ENCODE measurements at places on chromosomes 3 and 15. TPM values are rescaled to one million over a fixed set of nuclear protein-coding genes. Genes with fewer than 3 reads are reported as not detected.
A peak's percentile ranks its signal among the peaks of the same experiment; 100 is the strongest.

SMC4 gene
- 263 TPM for total RNA-seq

RBM6 gene
- 166 TPM for total RNA-seq

FOXL2 gene
- total RNA-seq, result not detected

C3orf80 gene
- 0.40 TPM for total RNA-seq

MORC1 gene
- total RNA-seq, result not detected

ZDHHC19 gene
- total RNA-seq, result not detected

RETNLB gene
- 3.3 TPM for total RNA-seq

NMNAT3 gene
- 1.5 TPM for total RNA-seq

AMT gene
- 58.3 TPM for total RNA-seq

ERC2 gene
- not detected for total RNA-seq

ADAMTS7 gene
- 1.1 TPM for total RNA-seq

VWA5B2 gene
- 5.0 TPM for total RNA-seq

NR2F2 gene
- 21.0 TPM for total RNA-seq

DNAJC19 gene
- total RNA-seq, result 21.7 TPM

DNA sequence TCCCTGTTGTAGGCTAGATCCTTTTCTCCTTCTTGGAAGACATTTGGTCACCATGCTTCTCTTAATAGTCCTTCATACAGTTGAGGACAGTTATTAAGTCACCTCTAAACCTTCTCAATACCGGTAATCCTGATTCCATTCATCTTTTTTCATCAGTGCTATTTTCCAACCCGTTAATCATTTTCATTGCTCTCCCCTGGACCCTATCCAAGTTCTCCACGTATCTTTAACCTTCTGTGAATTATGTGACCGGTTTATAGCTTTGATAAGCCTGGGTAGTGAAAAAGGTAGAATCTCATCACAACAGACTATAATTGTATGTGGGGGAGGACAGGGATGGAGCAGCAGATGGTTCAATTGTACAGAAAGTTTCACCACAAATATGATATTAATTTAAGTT lies 168.5 kb downstream of the MECOM start:
- no peak for DNase-seq

- DNase-seq, result no peak
Measured at GRCh38 chr3:38038447-38038911, 529 bp upstream of the DLEC1 start.

- no peak for DNase-seq
Measured at GRCh38 chr3:1087066-1087560, 5.7 kb upstream of the CNTN6 start.

GRCh38 chr3:42169579-42170120 lies 78.5 kb downstream of the TRAK1 start:
- no peak for DNase-seq

GRCh38 chr15:33209575-33210481 lies 15.3 kb upstream of the FMN1 start:
- no peak for DNase-seq

GRCh38 chr15:33016405-33017024 lies 178.0 kb downstream of the FMN1 start:
- no peak for DNase-seq

GRCh38 chr3:171574556-171575240 lies 114.5 kb upstream of the TNIK start:
- DNase-seq, result no peak

DNA sequence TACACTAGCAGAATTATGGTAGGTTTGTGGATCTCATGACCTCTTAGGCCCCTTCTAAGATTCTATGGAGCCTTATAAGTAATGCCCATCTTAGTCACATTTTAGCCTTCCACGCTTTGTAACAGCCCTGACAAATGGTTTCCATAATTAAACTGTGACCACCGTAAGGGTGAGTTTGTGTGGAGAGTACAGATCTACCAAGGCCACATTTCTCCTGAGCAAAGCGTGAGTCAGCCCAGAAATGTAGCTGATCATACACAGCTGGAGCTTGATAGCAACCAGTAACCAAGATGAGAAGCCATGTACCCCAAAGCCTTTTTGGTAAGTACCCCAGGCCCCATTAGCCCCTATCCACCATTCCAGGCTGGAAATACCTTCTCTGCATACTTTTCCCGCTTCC lies 31.7 kb downstream of the CHAC1 start:
- DNase-seq, result no peak

DNA sequence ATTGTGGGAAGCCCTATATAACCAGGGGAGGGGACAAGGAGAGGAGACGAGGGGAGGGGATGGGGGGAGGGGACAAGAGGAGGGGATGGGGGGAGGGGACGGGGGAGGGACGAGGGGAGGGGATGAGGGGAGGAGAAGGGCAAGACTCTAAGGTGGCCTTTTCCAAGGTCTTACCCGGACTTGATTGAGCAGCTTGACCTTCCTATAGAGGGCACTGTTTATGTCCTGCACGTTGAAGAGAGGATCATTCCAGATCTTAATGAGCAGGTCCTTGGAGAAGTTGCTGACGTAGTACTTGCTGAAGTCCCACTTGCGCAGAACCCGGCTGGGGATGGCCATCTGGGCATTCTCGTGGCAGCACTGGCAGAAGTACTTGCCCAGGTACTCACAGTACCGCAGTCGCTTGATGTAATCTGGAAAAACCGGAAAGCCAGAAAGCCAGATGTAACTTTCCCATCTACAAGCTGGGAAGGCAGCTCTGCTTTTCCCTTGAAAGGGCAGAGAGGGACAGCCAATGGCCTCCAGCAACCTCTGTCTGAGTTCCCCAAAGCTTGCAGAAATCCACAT lies 55.7 kb downstream of the RUBCN start:
- DNase-seq, result no peak

- peak; percentile 75 for DNase-seq
Measured at GRCh38 chr3:50189274-50189673, 2.1 kb upstream of the GNAT1 start.

- no peak for DNase-seq
Measured at GRCh38 chr3:24027946-24028345, 82.9 kb downstream of the NR1D2 start.

DNA sequence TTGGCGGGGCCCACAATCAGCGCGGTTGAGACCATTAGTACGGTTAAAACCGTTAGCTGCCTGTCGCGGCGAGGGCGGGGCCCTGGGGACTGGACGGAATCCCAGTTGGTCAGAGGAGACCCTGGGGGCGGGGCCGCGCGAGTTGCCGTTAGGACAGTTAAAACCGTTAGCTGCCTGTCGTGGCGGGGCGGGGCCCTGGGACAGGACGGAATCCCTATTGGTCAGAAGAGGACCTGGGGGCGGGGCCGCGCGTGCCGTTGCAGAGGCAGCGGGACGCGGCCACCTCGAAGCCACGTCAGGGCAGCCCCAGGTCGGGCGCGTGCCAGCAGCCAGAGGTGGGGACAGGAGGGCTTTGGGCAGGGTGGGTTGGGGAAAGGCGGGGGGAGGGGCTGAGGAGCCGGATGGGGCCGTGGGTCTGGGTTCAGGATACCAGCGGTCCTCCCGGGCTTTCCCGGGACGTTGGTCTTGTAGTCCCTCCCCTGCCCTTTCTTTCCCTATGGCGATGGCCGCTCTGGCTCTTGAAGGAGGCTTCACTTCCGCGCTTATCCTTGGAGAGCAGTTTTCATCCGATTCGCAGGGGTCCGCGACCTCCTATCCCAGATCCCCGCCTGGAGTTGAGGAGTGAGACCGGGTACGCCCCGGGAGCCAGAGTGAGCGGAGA lies 28.0 kb downstream of the KLHDC8B start:
- peak; percentile 74 for DNase-seq

DNA sequence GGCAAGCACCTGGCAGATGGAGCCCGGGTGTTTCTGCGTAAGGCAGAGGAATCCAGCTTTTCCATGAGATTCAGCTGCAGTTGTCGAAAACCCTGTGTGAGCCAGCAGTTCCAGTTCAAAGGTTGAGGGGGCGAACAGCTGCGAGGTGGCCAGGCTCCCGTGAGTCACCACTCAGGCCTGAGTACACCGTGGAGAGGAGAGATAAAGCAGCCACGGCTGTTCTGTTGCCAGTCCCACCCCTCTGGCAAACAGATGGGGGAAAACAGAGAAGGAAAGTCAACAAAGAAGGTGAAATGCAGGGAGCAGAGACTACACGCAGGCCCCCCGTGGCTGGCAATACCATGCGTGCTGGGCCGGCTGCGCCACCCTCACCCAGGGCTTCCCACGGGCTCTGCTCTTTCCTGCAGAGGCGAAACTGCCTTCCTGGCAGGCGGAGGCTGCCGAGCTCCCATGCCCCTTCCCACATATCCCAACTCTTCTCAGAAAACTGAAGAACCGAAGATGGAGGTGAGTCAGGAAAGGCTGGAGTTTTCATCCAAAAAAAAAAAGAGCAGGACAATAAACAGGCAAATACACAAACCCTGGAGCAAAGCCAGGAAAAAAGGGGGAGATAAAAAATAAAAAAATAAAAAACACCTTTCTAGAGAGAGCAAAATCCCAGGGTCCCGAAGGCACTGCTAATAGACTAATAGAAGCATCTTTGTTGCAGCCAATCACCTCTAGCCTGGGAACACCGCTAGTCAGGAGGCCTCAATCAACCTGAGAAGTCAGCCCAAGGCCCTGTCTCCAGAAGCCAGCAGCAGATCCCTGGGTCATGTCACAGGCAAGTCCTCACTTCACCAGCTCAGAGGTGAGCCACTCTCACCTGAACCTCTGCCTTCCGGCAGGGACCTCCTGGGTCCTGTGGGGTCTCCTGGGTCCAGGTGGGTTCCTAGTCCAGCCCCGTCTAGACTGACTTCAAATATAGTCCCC lies 37.7 kb downstream of the FAM174B start:
- peak; percentile 71 for DNase-seq

DNA sequence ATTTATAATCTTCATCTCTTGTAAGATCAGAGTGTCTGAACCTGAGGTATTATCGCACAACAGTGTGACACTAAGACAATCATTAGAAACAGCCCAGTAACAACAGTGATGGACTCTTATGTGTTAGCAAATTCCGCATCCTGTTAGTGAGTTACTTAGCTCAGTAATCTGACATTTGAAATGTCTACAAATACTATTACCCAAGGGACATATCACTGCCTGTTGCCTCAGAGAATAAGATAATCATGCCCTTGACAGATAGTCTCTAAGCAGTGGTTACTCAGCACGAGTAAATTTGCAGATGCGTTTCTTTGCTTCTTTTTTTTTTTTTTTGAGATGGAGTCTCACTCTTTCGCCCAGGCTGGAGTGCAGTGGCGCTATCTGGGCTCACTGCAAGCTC lies 13.4 kb upstream of the RTP1 start:
- DNase-seq, result no peak

DNA sequence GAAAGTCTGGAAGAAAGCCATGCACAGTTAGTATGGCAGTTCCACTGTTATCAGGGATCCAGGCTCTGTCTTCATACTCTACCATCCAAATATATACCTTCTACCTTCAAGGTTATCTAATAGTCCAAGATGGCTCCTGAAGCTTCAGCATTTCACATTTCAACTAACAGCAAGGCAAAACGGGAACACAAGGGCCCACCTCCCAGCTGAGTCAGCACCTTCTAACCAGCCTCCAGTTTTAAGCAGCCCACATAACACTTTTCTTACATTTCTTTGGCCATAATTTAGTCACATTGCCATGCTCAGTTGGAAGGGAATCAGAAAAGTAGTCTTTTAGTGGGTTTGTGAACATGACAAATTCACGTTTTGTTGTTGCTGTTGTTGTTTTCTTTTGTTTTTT lies 15.4 kb upstream of the MSL2 start:
- DNase-seq, result no peak

DNA sequence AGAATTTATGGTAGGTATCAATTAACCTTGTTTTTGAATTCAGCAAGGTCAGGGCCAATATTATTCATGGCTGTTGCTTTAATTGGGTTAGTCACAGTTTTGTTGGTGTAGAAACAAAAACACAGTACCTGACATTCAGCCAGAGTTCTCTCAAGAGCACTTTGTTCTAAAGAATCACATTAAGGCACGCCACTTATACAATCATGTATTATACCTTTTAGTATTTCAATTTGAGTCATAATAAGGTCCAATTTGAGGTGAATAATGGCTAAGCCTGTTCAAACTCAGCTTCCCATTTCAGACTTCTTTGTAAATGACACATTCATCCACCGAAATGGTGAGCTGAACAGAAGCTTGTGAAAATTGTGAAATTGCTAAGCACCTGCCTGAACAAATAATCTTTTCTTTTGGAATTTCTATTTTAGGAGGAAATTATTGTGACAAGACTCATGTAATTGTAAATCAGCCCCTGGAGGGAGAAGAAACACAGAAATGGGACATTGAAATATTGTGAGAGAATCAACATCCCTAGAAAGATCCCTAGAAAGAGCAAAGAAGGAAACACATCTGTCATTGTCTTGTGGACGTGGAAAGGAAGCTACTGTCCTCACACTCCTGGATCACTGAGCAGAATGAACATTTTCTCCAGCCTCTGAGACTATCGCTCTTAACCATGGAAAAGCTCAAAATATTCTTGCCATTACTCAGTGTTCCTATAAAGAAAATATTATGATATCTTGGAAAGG lies 29.3 kb downstream of the RIOX2 start:
- DNase-seq, result no peak

DNA sequence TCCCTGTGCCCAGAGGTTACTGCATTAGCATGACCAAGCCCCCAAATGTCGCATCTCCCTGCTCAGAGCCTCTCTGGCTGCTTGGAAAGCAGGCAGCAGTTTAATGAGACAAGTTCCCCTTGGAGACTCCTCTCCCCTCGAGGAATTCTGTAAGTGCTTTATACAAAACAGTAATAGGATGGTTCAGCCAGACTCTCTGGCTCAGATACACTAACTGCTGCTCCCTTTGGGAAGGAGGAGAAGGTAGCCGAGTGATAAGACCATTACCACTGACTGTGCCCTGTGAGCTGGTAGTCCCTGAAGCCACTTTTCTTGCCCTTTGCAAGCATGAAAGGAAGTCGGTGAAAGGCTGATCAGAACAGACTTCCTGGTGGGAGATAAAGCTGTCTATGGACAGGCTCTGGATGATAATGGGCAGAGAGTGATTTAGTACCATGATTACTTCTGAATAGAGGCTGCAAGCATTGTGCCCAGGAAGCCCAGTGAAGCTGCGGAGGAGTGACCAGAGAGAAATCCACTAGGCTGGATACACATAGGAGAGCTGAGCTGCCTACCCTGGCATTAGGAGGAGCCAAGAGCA lies 100.8 kb downstream of the SEMA6D start:
- DNase-seq, result no peak

DNA sequence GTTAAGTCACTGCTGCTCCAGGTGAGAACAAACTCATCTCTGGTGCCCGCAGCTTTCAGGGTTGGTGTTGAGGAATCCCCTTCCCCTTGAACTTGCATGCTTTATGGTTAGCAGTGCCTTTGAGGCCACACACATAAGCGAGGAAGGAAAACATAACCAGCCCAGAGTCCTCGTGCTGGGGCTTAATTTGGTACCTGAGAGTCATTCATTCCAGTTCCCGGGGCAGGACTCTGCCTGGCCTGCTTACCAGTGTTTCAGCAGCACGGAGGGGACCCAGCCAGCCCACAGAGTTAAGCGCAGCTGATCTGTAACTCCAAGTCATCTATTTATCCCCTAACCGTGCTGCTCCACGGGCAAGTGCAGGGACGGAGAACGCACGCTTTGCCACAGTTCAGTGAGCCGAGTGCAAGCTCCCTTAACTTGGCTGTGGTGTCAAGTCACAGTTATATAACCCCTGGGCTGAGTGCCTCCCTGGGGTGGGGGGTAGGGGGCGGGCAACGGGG lies 302.3 kb upstream of the ICE2 start:
- DNase-seq, result no peak

GRCh38 chr3:183381179-183381578 lies 47.2 kb downstream of the MCF2L2 start:
- DNase-seq, result no peak

- DNase-seq, result no peak
Measured at GRCh38 chr15:63387748-63388493, 6.3 kb upstream of the CA12 start.

GRCh38 chr3:130468311-130468710 lies 48.7 kb upstream of the COL6A6 start:
- no peak for DNase-seq
